Frontal cortex (tissue), 4 donors: ENCODE measurements at places on chromosomes 16 and 17. TPM values are rescaled to one million over a fixed set of nuclear protein-coding genes. Genes with fewer than 3 reads are reported as not detected.

GRCh38 chr17:33096161-33096560 is 104.5 kb downstream of the SPACA3 start:
- DNase-seq: no peak

The GLP2R gene
- total RNA-seq: not detected

The CLEC3A gene
- under 0.01 TPM for total RNA-seq

- DNase-seq: no peak
Observed at GRCh38 chr16:14388243-14388642, 241.8 kb downstream of the PARN start.

The LGALS3BP gene
- 10.6 TPM for total RNA-seq

DNA sequence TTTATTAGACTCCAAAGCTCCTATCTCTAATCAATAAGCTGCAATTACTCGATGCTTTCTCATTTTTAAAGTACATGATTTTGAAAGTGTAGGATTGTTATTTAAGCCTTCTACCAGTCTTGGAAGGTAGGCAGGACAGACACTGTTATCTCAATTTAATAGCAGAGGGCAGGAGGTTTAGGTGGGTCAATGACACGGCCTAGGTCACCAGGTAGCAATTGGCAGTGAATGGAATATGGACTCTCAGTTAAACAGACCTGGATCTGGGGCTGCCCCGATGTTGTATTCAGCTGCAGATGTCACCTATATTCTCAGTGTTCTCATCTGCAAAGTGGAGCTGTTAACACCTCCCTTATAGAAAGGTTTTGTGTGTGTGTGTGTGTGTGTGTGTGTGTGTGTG is 124.4 kb upstream of the ANKFN1 start:
- no peak for DNase-seq

- no peak for DNase-seq
Observed at GRCh38 chr16:54750249-54750648, 180.4 kb upstream of the IRX5 start.

DNA sequence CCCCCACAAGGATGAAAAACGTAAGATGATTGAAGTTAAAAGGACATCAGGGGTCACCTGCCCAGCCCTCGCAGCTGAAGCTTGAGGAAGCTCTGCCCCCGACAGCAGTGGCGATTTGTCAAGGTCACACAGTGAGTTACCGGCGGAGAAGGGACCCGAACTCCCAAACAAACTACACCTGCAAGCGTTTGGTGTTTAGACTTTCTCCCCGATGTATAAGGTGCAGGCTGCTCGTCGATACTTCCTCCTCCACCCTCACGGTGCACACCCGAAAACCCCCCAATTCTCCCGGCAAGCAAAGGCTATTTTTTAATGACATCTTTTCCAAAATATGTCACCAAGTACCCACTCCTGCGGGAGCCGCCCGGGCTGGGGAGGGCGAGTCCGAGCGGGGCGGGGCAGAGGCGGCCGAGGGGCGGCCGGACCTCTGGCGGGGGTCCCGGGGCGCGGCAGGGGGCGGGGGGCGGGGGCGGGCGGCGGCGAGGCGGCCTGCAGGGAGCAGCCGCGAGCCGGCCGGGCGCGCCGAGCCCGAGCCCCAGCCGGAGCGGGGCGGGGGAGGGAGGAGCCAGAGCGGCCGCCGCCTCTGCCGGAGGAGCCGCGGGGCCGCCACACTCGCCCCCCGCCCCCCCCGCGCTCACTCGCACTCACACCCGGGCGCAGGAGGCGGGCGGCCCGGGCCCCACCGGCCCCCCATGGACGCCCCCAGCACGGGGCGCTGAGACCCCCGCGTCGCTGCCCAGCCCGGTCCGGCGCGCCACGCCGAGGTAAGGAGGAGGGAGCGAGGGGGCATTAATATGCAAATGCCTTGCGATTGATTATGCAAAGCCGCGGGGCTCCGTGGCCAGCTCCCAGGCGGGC is at the start of gene THRA:
TSS of gene THRA (plus strand) at position 637 of the 858 bp plus-strand sequence. CDS start 11,524 bp downstream, outside the sequence.
- DNase-seq: peak; percentile 96

DNA sequence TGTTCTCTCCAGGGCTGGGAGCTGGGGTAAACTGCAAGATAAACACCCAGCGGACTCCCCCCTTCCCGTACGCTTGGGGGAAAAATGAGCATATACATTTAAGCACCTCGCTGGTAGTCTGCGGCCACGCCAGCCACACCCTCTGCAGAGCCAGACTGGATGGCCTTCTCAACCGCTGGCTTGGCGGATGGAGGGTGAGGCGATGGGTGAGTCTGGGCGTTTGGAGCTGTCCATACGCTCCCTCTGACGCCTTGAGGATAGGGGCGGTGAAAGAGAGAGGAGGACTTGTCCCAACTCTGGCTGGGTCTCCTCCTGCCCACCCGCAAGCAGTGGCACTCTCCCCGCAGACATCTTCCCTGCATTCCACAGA is 1.0 kb downstream of the ITGA3 start:
- DNase-seq: no peak

GRCh38 chr17:35052780-35053179 is 10.7 kb downstream of the RFFL start:
- DNase-seq: no peak

The TBC1D3L gene
- 3.3 TPM for total RNA-seq

The TMEM92 gene
- total RNA-seq: not detected

DNA sequence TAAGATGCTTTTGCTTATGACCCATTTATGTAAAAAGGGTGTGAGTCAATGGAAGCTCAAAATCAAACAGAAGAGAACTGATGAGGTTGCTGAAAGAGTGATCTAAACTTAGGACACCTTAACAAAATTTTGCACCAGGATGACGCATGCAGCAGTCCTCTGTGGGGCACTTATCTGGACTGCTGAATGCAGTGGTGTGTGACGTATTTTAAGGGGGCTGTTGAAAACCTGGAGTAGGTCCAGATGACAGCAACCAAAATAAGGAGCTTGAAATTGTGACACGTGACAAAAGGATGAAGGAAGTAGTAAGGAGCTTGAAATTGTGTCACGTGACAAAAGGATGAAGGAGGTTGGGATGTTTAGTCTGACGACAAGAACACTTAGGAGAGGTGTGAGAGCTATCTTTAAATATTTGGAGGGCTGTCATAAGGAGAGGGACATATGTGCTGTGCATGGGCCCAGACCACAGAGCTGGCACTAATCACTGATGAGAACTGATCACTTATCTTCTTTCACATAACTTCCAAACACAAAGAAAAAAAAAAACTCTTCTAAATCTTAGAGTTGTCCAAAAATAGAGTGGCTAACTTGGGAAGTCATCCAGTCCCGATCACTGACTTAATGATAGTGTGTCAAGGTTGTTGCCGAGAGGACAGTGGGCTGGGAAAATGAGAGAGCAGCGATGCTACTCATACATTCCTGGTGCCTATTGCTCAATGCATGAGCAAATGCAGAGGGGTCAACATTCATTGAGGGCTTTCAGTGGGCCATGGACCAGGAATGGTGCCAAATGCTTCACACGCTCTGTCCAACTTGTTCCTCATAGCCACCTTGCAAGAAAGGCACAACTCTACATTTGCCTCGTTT is 264.2 kb upstream of the ZFHX3 start:
- no peak for DNase-seq

DNA sequence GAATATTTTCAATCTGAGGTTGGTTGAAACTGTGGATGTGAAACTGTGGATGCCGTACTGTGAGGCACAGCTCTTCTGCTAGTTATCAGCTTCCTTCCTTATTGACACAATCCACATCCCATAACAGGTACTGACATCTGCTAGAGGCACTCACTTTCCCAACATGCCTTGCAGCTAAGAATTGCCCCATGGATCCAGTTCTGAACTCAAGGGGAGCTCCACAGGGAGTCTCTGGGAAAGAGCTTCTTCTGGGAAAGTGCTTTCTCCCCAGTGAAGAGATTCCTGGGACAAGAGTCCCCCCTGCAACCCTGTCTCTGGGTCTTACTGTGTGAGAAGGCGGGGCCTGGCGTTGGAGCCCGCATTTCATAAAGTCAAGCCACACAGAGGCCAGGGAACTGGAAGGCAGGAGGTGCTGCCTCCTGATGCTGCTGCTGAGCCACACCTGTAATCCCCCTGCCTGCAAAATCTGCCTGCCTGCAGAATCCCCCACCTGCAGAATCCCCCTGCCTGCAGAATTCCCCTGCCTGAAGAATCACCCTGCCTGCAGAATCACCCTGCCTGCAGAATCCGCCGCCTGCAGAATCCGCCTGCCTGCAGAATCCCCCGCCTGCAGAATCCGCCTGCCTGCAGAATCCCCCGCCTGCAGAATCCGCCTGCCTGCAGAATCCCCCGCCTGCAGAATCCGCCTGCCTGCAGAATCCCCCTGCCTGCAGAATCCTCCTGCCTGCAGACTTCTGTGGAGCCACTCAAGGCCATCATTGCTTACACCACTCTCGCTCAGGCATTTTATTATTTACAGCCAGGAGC is 305.4 kb downstream of the FOXL1 start:
- DNase-seq: no peak

The KRT25 gene
- total RNA-seq: not detected

DNA sequence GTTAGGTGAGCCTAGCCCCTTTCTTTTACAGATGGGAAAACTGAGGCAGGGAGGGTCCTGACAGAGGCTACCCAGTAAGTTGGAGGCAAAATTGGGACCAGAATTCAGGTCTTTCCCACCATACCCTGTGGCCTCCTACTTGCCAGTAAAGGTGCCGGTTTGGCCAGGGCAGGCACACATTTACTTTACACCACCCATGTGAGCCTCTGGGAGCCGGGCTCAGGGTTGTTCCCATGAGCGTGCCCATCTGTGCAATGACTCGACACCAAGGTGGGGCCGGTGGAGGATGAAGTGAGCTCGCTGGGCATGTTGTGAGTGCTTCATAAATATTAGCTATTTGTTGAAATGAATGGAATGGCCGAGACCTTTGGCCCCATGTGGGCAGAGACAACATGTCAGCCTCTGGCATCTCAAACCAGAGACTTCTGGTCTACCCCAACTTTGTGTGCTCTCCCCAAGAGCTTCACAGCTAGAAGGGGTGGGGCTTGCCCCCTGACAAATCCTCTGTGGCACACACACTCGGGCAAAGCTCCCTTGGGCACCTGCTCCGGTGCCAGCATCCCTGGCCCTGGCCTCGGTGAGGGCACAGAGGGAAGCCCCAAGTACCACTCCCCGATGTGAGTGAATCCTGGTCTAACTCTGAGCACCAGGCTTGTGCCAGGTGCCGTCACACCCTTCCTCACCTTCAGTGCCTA is 60.1 kb downstream of the SRCIN1 start:
- no peak for DNase-seq

The KRTAP4-5 gene
- not detected for total RNA-seq

The TNP2 gene
- not detected for total RNA-seq

The ETV4 gene
- total RNA-seq: 0.41 TPM

DNA sequence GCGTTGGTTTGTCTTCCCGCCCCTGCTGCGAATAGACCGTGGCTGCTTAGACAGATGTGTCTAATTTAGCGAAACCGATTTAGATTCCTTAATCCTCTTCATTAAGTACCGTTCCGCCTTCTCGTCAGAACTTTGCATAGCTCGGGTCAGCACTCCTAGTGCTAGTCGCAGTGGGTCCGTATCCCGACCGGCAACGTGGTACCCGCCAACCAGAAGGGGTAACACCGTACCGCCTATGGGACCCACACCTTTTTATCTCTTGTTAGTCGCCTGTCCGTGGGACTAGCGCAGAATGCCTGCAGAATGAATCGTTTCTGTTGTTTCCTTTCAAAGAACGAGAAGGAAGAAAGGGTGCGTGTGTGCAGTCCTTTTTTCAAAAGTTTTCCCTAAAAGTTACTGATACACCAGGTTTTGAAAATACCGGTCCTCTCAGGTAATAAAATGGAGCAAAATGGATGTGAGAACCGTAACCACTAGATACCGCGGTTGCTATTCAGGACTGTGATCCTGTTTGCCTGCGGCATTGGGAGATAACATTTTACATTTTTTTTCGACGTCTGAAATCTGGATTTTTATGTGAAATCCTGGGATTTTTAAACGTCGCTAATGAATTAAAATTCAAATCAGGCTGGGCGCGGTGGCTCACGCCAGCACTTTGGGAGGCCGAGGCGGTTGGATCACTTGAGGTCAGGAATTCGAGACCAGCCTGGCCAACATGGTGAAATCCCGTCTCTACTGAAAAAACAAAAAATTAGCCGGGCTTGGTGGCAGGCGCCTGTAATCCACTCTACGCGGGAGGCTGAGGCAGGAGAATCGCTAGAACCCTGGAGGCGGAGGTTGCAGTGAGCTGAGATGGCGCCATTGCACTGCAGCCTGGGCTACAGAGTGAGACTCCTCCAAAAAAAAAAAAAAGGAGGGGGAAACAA is 998 bp upstream of the SRSF1 start:
- DNase-seq: no peak

- no peak for DNase-seq
Observed at GRCh38 chr17:282912-283882, 69.4 kb downstream of the RPH3AL start.

DNA sequence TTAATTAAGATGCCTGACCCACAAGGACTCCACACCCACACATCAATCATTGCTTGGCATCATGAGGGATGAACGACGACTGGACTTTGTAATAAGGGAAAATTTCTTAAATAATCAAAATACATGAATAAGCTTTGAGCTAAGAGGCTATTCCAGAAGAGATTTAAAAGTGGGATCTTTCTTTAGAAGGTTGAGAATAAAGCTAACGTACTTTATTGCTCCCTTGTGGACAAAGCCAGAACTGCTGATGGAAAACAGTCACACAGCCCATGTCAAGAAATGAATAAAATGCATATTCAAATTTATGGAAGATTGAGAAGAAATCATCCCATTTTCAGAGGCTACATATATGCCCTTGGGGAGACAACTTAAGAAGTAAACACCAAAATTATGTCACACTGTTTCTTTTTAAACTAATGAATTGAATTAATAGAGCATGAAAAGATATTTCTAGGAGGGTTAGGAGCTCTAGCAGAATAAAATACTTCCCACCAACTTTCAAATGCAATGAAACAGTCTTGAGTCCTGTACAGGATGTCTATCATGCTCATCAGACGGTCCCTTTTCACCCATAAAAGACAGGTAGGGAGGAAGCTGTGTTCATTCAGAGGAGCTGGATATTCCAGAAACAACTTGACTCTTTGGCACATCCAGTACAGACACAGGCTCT is 60.2 kb upstream of the PHOSPHO1 start:
- peak; percentile 44 for DNase-seq

DNA sequence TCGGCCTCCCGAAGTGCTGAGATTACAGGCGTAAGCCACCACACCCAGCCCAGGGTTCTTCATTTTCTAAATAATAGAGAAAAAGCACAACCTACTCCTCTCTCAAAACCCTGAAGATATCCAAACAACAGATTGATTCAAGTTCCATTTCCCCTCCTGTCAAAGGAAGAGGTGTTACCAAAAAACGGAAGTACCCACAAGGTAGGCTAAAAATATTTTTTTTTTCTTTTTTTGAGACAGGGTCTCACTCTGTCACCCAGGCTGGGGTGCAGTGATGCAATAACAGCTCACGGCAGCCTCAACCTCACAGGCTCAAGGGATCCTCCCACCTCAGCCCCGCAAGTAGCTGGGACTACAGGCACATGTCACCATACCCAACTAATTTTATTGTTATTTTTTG is 18.9 kb downstream of the UTP6 start:
- no peak for DNase-seq

The SOX9 gene
- total RNA-seq: 7.7 TPM
